ENCODE measurements at places on chromosomes 6 and 20.

- no peak for DNase-seq
Measured at GRCh38 chr6:157185986-157186385, 137.3 kb downstream of the TMEM242 start.

GRCh38 chr6:168546151-168546550 lies 105.2 kb downstream of the SMOC2 start:
- no peak for DNase-seq

DNA sequence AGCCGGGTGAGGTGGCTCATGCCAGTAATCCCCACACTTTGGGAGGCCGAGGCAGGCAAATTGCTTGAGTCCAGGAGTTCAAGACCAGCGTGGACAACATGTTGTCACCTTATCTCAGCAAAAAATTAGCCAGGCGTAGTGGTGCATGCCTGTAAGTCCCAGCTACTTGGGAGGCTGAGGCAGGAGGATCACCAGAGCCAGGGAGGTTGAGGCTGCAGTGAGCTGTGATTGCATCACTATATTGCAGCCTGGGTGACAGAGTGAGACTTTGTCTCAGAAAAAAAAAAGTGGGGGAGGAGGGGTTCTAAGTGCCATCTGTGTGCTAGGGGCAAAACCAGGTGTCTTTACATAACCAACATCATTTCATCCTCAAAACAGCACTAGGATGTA lies 48.3 kb downstream of the CDK5RAP1 start:
- no peak for DNase-seq

- peak; percentile 68 for DNase-seq
Measured at GRCh38 chr6:29702519-29703103, 20.6 kb upstream of the HLA-F start.

GRCh38 chr6:87905101-87905641 lies 142.5 kb upstream of the SPACA1 start:
- no peak for DNase-seq

DNA sequence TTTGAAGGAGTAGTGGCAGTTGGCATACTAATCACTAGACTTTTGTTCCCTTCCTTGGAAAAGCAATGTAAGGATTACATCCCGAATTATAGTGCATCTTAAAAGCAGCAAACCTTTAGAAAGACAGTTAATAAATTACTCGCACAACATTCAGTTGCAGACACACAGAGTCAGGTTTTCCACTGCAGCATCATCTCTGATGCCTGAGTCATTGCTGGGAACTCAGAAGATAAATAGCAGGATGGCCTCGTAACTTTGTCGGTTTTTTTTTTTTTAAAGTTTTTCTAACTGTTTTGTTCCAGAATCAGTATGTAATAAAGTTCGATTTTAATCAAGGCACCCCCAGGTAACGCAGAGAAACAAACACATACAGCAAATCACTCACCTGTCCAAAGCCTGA lies 34.3 kb downstream of the GJA10 start:
- no peak for DNase-seq

DNA sequence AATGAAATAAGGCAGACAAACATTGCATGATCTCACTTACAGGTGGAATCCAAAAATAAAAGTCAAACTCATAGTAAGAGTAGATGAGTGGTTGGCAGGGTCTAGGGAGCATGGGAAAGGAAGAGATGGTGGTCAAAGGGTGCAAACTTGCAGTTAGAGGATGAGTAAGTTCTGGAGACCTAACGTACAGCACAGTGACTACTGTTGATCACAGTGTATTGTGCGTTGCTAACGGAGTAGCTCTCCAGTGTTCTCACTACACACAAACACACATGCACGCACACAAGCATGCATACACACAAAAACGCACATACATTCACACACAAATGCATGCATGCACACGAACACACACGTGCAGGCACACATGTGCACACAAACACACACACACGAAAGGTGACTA lies 54.9 kb downstream of the LY86 start:
- no peak for DNase-seq

DNA sequence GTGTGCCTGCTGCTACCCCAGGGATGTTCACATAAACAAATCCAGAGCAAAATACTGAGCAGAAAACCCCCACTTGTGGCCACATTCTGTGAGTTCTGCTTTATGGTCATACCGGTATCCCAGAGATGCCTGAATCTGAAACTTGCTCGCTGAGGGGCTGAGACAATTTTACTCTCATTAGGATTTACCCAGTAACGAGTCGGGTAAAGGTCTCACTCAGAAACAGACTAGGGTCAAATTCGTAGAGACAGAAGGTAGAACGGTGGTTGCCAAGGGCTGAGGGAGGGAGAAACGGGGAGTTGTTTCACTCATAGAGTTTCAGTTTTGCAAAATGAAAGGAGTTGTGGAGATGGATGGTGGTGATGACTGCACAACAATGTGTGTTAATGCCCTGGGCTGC lies 45.4 kb upstream of the NKX2-2 start:
- no peak for DNase-seq

DNA sequence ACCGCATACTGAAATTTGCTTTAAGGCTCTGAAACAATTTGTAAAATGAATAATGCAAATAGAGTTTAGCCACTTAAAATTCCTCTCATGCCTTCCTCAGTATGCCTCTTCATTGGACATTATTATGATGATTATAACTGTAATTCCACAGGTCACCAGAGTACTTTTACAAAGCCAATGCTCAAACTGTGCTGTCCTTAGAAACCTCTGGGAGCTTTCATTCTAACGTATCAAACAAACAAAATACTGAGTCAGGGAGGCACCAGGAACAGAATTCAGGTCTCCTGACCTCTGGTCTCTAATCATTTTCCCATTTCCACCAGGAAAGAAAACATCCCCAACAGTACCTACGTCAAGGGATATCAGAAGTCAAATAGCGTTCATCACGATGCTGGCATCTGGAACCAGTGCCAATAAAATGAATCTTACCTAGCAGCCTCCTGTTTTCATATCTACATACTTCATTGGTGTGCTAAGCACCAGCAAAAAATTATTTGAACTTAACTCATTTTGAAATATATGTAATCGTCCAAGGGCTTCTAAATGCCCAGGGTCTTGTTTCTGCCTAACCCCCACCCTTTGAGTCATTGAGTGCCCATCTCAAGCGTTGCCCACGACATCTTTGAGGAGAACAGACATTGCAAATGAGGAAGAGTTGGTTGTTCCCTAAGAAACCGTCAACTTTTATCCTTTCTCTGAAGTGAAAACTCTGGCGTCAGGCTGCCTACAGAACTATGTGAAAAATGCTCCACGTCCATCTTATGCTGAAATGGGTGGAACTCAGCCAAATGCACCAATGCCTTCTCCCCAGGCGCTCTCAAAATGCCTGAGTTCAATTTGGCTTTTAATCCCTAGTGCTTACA lies 37.9 kb downstream of the NEDD9 start:
- no peak for DNase-seq

- no peak for DNase-seq
Measured at GRCh38 chr6:117783279-117783678, 108.0 kb downstream of the NUS1 start.

DNA sequence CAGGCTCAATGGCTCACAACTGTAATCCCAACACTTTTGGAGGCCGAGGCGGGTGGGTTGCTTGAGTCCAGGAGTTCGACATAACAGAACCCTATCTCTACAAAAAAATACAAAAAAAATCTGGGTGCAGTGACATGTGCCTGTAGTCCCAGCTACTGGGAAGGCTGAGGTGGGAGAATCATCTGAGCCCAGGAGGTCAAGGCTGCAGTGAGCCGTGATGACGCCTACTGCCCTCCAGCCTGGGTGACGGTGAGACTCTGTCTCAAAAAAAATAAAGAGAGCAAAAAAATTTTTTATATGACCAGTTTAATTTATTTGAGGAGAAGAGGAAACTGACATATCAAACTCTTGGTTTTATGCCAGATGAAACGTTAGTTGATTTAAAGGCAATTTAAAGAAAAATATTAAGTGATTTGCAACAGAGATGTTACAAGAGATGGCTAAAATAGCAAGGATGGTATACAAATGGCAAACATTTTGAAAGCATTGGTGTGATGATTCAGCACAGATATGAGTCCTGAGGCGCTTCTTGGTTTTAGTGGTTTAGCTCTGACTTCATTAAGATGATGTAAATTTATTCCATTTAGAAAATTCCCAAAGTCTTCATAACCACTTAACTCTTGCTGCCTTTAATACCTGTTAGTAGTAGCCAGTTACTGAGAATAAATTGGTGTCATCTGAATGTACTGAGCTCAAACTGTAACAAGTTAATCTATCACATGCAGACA lies 17.7 kb downstream of the GTF2H5 start:
- DNase-seq, result no peak

Measured in hematopoietic multipotent progenitor cell treated with erythropoietin and hydrocortisone succinate and interleukin-3 and kit ligand, for 6 days (in vitro differentiated cells).